ENCODE measurements at places on chromosomes 11 and 22.

GRCh38 chr22:27754247-27754887, 47.2 kb downstream of the MN1 start:
- DNase-seq = no peak

DNA sequence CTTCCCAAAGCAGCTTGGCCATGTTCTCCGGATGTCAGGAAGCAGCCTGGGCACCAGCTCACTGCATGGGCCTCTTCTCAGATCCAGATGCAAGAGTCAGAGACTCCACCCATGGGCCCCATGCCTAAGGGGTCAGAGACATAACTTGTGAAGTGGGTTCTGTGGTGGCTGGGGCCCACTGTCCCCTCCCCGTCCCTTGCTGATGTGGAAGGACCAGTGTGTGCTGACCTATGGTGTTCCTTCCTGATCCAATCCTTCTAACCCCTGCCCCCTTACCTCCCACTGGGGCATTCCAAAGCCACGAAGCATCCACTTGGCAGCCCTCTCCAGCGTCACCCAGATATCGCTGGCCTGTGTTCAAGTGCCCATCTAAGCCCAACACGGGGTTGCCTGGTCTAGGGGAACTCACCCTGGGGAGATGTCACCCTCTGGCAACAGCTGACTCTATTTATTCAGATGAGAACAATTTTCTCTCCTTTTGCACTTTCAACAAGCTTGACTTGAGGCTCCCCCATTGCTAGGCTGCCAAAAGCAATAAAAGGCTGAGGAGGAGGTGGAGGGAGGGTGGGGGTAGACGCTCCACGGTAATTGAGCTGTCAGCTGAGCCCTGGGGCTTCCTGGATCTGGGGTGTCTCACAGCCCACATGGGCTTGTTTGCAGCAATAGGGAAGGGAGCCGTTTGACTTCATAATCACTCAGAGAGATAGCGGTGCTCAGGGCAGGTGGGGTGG, 158.5 kb downstream of the ADAMTS15 start:
- peak; percentile 79 for DNase-seq

DNA sequence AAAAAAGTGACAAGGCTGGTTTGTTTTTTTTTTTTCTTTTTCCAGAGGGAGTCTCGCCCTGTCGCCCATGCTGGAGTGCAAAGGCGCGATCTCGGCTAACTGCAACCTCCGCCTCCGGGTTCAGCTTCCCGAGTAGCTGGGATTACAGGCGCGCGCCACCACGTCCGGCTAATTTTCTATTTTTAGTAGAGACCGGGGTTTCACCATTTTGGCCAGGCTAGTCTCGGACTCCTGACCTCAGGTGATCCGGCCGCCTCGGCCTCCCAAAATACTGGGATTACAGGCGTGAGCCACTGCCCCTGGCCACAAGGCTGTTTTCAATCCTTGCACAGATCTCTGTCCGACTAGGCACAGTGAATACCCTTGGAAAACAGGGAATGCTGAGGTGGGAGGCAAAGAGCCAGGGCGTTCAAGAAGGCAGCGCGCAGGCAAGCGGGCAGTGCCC, 566 bp downstream of the ATP6V1E1 start:
- peak; percentile 91 for DNase-seq

DNA sequence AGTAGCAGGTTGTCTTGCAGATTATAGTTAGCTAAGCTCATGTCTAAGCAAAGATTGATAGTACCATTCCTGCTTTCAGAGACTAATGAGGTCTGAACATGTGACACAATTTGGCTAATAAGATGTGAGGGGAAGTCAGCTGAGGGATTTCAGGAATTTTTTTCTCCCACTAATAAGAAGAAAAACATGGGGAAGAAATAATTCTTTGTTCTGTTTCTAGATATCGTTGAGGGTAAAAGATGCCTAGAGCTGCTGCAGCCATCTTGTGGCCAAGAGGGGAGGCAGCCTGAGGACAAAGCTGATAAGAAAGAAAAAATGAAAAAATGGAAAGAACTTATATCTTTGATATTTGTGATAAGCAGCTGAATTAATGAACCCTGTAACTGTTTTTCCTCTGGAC, 1334.4 kb downstream of the LRRC4C start:
- no peak for DNase-seq

DNA sequence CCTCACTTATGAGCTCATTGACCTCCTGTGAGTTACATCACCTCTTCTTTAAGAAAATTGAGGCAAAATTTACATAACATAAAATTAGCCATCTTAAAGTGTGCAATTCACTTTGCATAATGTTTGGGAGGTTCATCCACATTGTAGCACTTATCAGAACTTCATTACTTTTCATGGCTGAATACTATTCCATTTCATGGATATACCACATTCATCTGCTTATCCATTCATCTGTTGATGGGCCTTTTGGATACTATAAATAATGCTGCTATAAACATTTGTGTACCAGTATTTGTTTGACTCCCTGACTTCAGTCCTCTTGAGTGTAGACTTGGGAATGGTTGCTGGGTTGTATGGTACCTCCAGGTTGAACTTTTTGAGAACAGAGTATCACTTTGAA, 103.4 kb downstream of the TP53I11 start:
- DNase-seq = no peak

DNA sequence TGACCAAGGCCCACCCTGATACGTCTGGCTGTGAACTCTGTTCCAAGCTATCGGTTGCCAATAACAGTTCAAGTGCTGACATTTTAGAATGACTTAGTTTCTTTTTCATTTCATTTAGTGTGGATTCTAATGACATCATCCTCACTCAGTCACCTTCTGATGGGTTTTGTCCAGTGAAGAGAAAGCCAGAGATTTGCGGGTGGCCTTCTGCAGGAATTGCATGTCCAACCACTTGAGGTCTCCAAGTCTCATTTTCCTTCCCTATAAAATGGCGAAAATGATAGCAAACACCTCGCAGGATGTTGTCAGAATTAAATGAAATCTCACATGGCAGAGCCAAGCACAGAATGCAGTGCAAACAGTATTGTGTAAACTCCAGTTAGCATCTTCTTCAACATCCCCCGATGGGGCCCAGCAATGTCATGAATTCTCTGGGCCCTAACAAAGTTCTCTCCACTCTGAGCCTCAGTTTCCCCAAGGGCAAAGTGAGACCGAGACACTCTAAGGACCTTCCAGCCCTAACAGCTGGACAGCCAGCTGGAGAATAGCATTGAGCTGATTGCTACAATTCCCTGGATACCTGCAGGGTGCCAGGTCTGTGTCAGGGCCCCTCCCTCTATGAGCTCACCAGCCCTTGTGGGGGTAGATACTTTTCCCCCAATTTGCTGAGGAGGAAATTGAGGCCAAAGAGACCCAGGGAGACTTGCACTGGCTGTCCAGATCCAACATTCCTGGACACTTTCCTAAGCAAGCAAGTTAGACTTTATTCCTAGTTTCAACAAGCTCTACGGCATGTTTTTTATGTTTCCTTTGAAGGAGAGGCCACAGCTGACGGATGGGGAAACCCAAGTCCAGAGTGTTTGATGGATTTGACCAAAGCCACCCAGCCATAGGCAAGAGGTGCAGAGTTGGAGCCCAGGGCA, 286.7 kb downstream of the MN1 start:
- DNase-seq = no peak

DNA sequence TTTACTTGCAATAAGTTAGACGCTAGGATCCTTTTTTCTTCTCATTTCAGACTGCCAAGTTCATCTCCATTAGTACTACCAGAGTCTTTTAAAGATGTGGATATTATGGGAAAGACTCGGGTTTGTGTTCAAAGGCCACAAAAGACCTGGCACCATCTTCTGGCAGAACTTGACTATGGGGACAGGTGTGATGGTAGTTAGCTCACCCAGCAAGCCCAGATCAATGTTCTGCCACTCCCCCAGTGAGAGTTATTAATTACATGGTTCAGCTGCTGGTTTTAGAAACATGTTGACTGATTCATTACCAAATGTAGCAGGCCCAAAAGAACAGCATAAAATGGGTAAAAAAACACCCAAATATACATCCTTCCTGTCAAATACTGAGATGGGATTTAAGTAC, 333.5 kb upstream of the PITPNB start:
- DNase-seq = no peak

DNA sequence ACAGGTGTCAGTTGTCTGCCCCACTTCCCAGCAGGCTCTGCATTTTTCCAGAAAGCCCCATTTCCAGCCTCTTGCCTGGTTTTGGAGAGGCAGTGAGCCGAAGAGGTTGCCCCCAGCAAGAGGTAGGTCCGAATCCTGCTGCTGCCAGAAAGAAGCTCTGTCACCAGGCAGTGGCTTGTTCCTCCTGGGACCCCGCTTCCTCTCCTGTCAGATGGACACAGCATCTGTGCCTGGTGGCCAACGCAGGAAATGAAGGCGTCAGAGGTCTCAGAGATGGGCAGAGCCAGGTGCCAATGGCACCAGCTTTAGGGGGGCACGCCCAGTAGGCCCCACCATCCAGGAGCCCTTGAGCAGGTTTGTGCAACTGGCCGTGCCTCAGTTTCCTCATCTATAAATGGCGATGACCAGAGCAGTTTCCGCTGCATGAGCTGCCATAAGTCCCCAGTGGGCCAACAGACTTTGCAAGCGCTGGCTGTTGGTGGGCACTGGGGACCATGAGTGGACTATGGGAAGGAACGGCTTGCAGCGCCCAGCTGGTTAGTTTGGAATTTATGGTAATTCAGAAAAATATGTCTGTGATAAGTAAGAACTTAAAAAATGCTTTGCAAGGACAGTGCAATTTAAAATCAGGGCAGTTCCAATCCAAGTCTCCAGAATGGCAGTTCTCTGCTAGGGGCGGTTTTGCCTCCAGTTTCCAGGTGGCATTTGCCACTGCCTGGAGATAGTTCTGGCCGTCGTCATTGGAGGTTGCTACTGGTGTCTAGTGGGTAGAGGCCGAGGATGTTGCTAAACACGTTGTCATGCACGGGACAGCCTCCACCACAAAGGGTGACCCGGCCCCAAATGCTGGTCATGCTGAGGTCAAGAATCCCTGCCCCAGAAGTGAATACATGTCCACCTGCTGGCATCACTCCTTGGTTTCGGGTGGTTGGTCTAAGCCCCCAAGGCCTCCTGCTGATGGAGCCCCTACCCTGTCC, 2.3 kb upstream of the OSBPL5 start:
- DNase-seq = no peak

GRCh38 chr11:2561696-2562581, 117.1 kb downstream of the KCNQ1 start:
- no peak for DNase-seq

- no peak for DNase-seq
These were observed 1218.3 kb downstream of the BRD1 start for GRCh38 chr22:48609279-48609865.

DNA sequence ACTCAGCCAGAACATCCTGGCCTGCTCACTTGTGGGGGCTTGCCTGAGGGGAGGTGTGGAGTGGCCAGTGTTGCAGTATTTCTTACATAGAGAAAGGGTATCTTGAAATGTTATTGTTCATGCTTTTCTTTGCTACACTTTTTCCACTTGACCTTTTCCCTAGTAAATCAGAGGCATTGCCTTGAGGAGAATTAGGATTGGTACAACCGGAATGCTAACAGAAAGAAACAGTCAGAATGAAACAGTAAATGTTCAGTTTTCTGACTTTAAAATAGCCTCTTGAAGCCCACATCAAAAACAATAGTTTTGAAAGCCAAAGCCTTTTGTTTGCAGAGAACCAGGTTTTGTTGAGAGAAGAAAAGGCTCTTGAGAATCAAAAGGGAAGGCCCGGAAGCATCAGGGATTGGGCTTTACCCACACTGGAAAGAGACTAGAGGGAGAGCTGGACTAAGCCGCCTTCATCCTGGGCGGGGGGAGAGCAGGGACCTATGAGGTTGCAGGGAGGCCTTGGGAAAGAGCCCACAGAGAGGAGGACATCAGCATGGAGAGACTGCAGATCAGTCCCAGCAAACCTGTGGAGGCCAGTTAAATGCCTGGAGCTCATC, 12.4 kb downstream of the ADM start:
- no peak for DNase-seq

DNA sequence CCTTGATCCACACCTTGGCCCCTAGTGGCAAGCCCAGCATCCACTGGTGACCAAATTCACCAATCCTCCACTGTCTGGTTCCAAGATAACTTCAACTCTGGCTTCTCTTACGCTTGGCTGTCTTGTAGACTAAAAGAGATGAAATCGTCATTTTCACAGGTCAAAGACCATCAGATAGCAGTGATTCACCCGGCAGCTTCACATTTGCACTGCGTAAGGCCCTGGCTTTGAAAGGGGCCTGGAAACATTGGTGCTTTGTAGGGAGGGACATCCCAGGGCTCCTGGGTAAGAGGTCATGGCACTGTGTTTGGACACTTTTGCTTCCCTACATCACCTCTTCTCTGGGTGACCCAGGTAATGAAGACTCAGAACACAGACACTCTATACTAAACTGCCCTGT, 30.1 kb upstream of the FADD start:
- no peak for DNase-seq

DNA sequence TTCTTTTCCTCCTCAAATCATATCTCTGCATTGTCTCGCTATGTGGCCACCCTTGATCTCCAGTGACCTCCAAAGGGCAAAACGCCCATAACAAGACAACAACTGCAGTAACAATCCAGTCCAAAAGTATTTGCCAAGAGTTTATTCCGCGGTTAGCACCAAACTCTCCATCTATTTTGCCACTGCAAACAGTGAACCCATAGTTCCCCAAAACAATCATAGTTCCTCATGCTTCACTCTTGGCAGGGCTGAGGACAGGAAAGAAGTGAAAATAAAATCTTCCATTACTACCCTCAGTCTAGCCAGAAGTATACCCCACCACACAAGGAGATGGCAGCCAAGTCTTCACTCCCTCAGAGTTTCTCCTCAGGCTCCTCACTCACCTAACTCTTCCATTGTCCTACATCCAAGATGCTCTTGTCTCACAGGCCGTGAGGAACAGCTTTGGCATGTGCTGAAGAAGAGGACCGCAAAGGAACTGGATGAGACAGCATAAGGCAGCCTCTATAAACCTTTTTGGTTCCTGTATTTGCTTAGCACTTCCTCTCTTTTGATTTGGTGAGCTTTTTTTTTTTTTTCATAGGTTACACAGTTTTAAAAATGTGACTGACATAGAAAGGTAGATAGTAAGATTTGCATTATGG, at the start of gene LPXN:
Gene LPXN (minus strand): TSS at position 480 of the 644 bp plus-strand sequence. CDS start 84 bp downstream, at position 396.
- no peak for DNase-seq

DNA sequence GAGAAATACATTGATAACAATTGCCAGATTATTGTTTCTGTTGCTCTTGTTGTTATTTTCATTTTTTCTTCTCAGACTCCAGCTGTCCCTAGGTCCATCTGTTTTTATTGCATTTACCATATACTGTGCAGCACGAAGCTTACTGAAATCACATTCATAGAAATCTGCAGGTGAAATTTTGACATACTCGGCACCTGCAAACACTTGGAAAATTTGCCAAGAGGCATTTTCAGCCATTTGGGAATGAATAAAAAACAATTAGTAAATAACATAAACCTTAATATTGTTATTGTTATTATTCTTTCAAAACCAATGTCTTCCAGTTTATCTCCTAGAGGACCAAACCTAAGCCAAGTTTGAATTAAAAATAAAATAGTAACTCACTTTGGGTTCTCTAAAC, 2357.2 kb downstream of the LRRC4C start:
- no peak for DNase-seq

DNA sequence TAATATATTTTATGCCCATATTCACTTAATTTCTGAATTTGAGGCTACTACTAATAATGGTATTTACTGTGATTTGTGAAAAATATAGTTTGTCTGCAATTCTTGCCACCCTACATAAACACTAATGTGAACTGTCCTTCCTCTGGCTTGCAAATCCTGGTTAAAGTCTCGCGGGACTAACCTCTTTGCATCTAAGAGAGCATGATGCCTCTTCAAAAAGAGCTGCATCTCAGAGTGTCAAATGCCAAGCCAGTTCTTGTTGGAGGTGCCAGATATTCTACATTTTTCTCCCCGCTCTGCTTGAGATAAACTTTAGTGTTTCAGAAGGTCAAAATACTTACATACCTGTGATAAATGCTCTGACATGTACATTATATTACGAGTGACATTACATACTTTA, 2.1 kb downstream of the ARHGAP42 start:
- DNase-seq = no peak

GRCh38 chr22:36913427-36914389, at the start of gene CSF2RB:
CSF2RB (plus strand) TSS chr22:36913628; CDS start chr22:36922208, 8,580 bp downstream.
- no peak for DNase-seq
